ENCODE measurements at places on chromosomes 16 and 17.

GRCh38 chr17:80053102-80053501, 16.7 kb downstream of the CCDC40 start:
- DNase-seq, result no peak

- DNase-seq, result peak; percentile 74
Measured at GRCh38 chr17:58377093-58377601, 25.1 kb upstream of the SUPT4H1 start.

DNA sequence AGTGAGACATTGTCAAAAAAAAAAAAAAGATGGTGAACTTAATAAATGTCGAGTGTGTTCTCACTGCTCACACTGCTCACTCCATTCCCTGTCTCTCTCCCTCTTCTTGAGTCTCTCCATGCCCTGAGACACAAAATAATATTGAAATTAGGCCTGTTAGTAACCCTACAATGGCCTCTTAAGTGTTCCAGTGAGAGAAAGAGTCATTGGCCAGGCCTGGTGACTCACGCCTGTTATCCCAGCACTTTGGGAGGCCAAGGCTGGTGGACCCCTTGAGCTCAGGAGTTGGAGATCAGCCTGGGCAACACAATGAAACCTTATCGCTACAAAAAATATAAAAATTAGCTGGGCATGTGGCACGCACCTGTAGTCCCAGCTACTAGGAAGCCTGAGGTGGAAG, 16.2 kb upstream of the CSF3 start:
- DNase-seq, result no peak

- no peak for DNase-seq
Measured at GRCh38 chr16:28210264-28210663, 1.5 kb downstream of the XPO6 start.

DNA sequence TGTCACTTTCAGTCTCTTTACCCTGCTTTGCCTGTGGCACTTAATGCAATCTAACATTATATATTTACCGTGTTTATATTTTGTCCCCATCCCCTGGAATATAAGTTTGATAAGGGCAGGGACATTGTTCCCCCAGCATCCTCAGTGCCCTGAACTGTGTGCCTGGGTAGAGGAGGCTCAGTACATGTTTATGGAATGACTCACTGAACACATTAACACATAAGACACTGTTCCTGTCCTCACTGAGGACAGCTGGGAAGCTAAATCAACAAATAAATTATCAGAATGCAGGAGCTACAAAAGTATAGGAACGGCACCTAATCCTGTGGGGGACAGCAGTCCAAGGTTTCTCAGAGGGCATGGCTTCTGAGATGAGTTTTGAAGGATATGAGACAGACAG, 27.8 kb downstream of the GRIN2A start:
- no peak for DNase-seq

DNA sequence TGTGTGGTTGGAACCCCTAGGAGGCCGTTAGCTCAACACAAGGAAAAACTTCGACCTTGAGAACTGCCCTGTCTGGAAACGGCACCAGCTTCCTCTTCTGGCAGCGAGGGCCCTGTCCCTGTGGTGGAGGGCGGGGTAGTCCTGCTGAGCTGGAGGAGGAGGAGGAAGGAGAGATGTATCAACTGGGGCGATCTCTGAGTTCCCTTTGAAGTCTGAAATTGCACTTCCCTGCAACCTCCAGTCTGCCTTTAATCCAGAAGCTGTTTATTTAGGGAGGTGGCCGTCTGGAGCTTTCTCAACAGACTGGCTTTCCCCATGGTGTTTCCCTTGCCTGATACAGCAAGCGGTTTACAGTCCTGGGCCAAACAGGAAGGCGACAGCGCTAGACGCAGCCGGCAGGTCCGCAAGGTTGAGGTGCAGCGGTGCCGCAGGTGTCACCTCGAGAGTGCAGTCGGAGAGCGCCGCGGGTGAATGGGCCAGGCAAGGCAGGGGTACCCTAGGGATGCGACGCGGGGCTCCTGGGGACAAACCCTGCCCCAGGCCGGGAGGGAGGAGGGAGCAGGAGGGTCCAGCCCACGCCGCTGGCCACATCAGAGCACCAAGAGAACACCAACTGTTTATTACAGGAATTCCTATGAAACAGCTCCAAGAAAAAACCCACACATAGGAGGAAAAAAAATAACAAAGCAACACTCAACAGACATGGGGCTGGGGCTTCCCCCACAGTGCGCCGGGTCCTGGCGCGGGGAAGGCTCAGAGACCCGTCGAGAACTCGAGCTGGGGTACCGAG, 11.4 kb upstream of the MRPS23 start:
- peak; percentile 69 for DNase-seq

GRCh38 chr16:74622005-74622404, 15.1 kb upstream of the GLG1 start:
- no peak for DNase-seq

- peak; percentile 61 for DNase-seq
Measured at GRCh38 chr16:1311738-1312466, 2.5 kb downstream of the UBE2I start.

- DNase-seq, result no peak
Measured at GRCh38 chr17:19574956-19575355, 41.3 kb downstream of the SLC47A1 start.

Measured in hepatocyte (in vitro differentiated cells).